CD4-positive, alpha-beta T cell treated with Interleukin-1 beta for 1 hour (primary cell): ENCODE measurements at places on chromosomes 7 and 10.
A peak's percentile ranks its signal among the peaks of the same experiment; 100 is the strongest.

GRCh38 chr7:136245327-136246004 is 268.3 kb upstream of the MTPN start:
- no peak for DNase-seq

DNA sequence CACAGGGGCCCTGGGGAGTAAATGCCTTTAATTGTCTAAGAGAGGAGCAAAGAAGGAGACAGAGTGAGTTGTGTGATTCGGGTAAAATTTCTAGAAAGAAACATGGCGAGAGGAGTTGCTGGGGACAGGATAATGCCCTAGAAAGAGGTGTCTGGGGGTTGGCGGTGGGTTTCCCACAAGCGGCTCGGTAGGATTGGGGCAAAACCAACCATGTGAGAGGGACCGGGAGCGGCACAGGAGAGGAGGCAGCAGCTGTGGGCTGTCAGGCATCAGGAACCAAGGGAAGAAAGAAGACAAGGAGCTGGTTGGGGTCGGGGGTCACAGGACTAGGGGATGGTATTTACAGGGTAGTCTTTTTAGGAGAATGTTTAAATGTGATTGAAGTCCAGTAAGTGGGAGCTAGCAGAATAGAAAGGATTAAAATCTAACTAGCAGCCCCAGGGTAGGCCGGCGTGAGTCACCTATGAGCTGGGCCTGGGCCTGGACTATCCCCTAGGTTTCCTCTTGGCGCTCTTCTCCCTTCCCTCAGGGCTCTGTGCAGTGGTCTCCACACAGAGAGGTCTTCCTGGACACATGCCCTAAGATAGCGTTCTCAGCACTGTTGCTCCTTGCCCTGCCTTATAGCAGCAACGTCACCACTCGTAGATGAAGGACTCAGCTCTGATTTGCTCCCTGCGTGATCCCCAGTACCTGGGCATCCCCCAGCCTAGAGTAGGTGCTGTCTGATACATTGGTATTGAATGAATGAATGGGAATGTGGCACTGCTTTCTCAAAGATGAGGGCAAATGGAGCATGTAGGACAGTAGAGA is 32.6 kb downstream of the IKZF1 start:
- DNase-seq, result peak; percentile 65

- DNase-seq, result peak; percentile 67
These were observed 955.6 kb downstream of the GATA3 start for GRCh38 chr10:9010093-9010492.

- peak; percentile 25 for DNase-seq
These were observed 4.1 kb downstream of the KLF6 start for GRCh38 chr10:3780771-3781467.

- DNase-seq, result no peak
These were observed 163.7 kb upstream of the CDC14C start for GRCh38 chr7:48760528-48761265.

DNA sequence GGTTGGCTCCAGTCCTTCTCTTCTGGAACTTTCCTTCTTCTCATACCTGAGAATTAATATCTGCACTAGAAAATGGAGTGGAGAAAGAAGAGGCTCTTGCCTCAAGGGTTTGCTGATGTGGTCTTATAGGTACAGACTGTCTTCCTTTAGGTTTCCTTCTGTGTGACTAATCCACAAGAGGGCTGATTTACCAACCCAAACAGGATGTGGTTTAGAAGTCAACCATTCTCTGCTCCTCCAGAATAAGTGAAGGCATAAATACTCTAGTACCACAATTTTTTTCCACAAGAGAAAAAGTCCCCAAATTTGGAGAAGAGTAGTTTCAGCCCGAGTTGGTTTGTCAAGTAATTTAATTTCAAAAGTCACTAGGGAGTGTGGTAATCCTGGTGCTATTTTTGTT is 85.8 kb downstream of the NRP1 start:
- DNase-seq, result peak; percentile 62

- no peak for DNase-seq
These were observed 143.9 kb downstream of the PRKAG2 start for GRCh38 chr7:151732834-151733592.

GRCh38 chr10:7162331-7162730 is 248.5 kb downstream of the SFMBT2 start:
- DNase-seq, result no peak

DNA sequence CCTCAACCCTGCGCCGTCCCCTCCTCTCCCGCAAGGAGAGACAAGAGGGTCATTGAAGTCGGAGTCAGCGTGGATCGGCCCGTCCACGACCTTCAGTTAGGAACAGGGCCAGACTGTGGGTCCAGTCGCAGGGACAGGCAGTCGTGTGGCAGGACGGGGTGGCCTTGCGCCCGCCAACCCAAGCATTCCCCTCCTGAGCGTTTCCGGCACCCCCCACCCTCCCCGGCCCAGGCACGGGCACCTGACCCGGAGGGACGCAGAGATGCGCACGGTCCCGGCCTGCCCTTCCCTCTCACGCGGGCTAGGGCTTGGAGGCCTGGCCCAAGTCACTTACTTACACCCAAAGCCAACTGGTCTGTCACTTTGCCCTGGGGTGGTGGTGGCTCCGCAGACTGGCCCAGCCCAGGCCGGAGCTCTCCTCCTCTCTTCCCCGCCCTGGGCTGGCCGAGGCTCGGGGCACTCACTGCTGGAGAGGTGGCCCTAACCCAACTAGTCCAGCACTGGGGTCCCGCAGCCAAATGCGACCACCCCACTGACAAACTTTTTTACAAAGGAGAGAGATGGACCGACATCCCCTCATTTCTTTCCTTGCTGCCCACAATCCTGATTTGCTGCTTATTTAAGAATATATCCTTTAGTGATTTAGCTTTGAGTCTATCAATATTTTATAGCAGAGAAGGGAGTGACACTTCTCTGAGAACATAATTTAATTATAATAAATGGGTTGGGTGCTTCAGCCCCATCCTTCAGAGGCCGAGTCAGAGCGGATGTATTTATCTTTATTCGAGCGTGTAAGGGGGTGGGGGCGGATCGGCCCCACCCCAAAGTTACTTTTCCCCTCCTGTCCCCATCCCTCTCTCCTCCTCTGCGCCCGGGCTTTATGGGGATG is 1.2 kb upstream of the UNCX start:
- no peak for DNase-seq

GRCh38 chr10:32955299-32955772 is 2.7 kb downstream of the ITGB1 start:
- DNase-seq, result no peak

- no peak for DNase-seq
These were observed 3.8 kb downstream of the ZYX start for GRCh38 chr7:143384661-143385631.

- DNase-seq, result no peak
These were observed 474.8 kb upstream of the PFKP start for GRCh38 chr10:2592360-2593160.

GRCh38 chr10:6917125-6917524 is 337.0 kb upstream of the PRKCQ start:
- no peak for DNase-seq

DNA sequence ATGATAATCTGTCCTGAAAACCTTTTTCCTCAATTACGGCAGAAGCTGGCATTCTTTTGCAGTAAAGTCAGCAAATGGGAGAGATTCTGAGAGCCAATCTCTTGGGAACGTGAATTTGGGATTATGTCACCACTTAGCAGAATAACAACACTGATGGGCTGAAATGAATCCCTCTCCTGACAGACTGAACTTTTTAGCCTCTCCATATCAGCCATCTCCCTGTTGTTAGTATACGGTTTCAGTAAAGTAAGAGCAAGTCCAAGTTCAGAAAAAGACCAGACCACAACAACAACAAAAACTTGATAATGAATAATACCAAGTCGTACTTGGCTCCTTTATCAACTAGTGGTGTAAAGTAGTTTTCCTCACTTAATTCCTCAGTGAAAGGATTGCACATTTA is 1048.8 kb downstream of the GATA3 start:
- no peak for DNase-seq

- DNase-seq, result no peak
These were observed 24.5 kb upstream of the MRC1 start for GRCh38 chr10:17784688-17785087.

GRCh38 chr7:3301449-3301731 is 338 bp downstream of the SDK1 start:
- DNase-seq, result no peak

GRCh38 chr7:80781561-80781979 is 137.3 kb downstream of the SEMA3C start:
- DNase-seq, result no peak

DNA sequence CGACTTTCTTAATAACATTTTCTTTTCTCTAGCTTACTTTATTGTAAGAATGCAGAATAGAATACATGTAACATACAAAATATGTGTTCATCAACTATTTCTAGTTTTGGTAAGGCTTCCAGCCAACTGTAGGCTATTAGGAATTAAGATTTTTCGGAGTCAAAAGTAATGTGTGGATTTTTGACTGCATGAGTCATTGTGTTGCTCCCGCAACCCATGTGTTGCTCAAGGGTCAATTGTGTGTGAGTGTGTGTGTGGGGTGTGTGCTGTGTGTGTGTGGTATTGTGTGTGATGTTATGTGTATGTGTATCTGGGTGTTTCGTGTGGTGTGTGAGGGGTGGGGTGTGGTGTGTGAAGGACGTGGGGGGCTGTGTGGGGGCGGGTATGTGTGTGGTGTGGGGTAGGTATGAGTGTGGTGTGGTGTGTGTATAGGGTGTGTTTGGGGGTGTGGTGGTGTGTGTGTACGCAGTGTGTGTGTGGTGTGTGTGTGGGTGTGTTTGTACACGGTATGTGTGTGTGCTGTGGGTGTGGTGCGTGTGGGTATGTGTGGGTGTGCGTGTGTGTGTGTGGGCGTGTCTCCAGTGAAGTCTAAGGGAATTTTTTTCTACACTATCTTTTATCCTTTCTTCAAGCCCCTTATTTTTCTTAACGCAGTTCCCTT is 60.5 kb downstream of the RSU1 start:
- no peak for DNase-seq

GRCh38 chr7:12554351-12554750 is 16.2 kb upstream of the SCIN start:
- no peak for DNase-seq

- DNase-seq, result peak; percentile 33
These were observed 14.3 kb upstream of the ARMC3 start for GRCh38 chr10:22913474-22914092.

- peak; percentile 36 for DNase-seq
These were observed 30.2 kb upstream of the ABI1 start for GRCh38 chr10:26890956-26891355.

DNA sequence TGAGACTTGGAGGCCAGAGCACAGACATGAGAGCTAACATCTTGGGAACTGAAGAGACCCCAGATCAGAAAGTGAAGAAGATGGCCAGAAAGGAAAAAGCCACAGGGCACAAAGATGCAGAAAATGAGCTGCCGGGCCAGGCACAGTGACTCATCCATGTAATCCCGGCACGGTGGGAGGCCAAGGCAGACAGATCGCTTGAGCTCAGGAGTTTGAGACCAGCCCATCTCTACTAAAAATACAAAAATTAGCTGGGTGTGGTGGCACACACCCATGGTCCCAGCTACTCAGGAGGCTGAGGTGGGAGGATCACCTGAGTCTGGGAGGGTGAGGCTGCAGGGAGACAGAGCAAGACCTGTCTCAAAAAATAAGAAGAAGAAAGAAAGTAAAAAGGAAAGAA is 81.4 kb upstream of the MGMT start:
- no peak for DNase-seq

- DNase-seq, result no peak
These were observed 21.3 kb downstream of the CPA1 start for GRCh38 chr7:130401578-130401977.

- no peak for DNase-seq
These were observed 134.4 kb downstream of the SH3PXD2A start for GRCh38 chr10:103720964-103721335.

- no peak for DNase-seq
These were observed 678 bp upstream of the TMEM106B start for GRCh38 chr7:12210179-12211053.

DNA sequence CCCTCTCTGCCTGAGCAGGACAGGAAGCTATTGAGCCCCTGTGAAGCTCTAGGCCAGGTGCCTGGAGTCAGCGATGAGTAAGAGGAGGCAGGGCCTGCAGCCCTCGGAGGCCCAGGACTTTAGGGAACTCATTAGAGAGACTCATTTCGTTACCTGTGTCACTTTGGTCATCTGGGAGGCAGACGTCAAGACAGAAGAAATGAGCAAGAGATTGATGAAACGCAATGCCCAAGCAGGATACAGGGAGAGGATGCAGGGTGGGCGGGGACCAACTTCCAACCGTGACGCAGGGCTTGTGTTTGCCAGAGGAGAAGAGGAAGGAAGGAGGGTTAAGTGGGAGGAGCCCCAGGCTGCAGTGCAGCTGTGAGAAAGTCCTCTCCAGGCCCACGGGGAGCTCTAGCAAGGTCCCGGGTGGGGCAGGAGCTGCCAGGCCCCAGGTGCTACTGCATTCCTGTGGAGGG is 26.4 kb upstream of the GNA12 start:
- peak; percentile 45 for DNase-seq

GRCh38 chr10:78752708-78753107 is 316.1 kb upstream of the ZMIZ1 start:
- DNase-seq, result no peak

DNA sequence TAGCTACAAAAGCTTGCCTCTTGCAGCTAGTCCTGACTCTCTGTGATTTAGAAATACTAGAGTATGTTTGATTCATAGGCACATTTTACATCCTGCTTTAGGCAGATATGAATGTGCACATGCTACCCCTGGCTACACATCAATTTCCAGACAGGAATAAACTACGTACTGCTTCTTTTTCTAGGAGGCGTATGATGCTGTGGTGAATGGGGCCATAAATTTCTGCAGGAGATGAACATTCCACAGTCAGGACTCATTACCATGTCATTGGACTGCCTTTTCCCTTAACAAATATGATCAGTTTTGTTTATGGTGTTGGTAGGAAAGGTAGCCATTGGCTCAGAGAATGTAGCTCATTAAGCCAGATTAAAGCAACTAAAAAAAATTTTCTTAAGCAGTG is 50.1 kb upstream of the IFRD1 start:
- no peak for DNase-seq

GRCh38 chr7:15433151-15433550 is 128.7 kb downstream of the AGMO start:
- DNase-seq, result no peak

DNA sequence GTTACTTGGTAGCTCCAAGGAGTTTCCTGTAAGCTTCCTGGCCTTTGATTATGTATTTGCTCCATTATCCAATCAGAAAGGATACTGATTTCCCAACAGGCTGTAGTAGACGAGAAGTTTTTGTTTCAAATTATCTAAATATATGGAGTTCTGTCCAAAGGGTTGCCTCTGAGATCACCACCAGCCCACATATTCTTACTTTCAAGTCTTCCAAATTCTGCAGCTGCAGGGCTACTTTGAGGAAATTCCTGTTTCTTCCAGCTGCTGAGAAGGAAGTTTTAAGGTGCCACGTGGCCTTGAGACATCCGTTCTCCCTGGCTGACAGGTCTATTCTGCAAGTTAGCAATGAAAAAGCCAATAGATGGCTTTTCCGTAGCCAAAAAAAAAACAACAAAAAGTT is 286.0 kb downstream of the TWIST1 start:
- no peak for DNase-seq

GRCh38 chr10:88915781-88916180 is 35.7 kb downstream of the STAMBPL1 start:
- DNase-seq, result no peak
